ENCODE measurements at places on chromosomes 6 and 20.

- DNase-seq, result no peak
These were observed 643 bp upstream of the SLC35D3 start for GRCh38 chr6:136921381-136921935.

GRCh38 chr20:61461461-61461860 is 209.4 kb downstream of the CDH4 start:
- DNase-seq, result no peak

DNA sequence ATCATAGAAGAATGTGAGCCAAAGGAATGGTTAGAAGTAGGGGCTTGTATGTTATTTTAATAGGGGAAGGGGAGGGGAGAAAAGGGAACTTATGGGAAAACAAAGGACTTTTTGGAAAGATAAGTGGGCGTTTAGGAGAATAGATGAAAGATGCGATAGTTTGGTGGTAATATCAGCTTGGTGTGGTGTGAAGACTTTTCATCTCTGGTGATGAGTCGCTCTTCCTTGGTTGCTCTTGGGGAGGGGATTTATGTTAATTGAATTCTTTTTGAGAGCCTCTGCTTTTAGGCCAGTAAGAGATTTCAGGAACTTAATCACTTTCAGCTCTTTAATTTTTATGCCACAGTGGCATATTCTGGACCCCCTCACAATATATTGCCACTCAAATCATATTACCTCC is 10.8 kb downstream of the HECA start:
- DNase-seq, result no peak

DNA sequence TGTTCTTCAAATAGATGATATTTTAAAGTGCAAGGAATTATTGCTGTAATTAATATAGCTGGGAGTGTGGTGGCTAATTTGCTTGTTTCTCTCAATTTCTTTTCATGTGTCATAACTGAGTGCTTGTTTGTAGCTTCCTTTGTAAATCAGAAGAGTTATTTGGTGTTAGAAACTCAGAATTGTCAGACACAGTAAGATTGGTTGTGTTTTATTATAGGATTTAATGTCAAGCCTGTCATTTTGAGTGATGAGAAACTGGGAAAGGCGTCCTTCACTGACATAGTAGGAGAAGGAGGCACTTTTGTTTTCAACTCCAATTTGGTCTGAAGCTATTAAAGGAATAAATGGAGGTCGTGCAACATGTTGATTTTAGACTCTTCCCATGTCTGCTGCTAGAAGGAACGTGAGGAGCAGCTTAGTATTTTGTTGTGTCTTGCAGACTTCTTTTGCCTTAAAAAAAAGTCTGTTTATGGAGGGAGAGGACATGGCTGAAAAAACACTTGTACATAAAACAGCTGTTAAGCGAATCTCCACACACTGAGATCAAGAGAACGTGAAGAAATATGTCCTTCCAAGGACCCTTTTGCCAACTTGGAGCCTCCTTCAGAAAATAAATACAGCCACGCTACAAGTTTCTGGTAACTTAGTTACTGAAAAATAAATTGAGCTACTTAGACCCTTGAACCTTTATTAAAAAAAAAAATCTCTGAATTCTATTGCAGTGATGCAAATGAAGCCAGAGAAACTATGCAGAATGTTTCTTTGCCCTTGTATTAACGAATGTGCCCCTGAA is 59.5 kb downstream of the BMP6 start:
- no peak for DNase-seq

Data from AG04449 (cell line).